Stimulated activated CD4-positive, alpha-beta T cell treated with anti-CD3 and anti-CD28 coated beads, Interleukin-15, amount 100 ng/mL, for 1 hour (primary cell): ENCODE measurements at places on chromosomes 1 and 21.

GRCh38 chr1:236868625-236869467 lies 73.8 kb downstream of the MTR start:
- DNase-seq, result no peak

DNA sequence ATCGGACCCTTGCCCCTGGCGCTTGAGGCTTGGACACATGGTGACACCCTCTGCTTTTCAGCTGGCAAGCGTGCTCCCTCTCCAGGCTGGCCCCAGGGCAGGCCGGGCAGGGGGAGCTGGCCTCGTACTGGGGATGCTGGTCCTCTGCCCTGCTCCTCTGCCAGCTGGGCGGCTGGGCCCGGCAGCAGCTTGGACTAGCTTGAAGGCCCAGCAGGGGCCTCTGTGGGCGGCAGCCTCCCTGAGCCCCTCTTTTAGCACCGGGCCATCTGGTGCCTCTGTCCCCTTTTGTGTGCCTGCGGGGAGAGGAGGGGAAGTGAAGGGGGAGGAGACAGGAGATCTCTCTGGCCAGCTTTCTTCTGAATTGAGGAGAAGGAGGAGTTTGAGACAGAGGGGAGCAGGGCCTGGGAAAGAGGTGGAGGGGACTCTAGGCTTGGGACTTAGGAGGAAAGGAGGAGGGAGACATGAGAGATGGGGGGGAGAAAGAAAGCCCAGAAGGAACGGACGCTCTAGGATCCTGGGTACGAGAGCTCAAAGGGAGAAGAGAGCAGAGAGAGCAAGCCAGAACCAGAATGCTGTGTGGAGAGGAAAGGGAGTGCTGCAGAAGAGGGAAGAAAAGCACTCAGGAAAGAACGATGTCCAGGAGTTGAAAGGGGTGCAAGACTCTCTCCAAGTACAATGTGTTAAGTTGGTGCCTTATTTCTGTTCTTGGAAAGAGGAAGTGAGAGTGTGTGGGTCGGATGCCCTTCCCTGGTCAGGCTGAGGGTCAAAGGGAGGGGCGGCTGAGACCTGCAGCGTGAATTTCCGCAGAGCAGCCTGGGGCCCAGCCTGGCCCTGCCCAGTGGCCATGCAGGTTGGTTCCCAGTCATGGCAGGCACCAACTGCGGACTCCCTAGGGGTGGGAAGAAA lies 40.3 kb downstream of the IER5 start:
- no peak for DNase-seq

GRCh38 chr1:246255773-246256172 lies 251.3 kb downstream of the SMYD3 start:
- DNase-seq, result no peak

GRCh38 chr1:218946147-218946546 lies 227.5 kb upstream of the LYPLAL1 start:
- DNase-seq, result no peak

- DNase-seq, result no peak
These were observed 51.7 kb downstream of the PBX1 start for GRCh38 chr1:164610538-164611222.

GRCh38 chr1:244945109-244945671 lies 80.8 kb upstream of the HNRNPU start:
- DNase-seq, result no peak

DNA sequence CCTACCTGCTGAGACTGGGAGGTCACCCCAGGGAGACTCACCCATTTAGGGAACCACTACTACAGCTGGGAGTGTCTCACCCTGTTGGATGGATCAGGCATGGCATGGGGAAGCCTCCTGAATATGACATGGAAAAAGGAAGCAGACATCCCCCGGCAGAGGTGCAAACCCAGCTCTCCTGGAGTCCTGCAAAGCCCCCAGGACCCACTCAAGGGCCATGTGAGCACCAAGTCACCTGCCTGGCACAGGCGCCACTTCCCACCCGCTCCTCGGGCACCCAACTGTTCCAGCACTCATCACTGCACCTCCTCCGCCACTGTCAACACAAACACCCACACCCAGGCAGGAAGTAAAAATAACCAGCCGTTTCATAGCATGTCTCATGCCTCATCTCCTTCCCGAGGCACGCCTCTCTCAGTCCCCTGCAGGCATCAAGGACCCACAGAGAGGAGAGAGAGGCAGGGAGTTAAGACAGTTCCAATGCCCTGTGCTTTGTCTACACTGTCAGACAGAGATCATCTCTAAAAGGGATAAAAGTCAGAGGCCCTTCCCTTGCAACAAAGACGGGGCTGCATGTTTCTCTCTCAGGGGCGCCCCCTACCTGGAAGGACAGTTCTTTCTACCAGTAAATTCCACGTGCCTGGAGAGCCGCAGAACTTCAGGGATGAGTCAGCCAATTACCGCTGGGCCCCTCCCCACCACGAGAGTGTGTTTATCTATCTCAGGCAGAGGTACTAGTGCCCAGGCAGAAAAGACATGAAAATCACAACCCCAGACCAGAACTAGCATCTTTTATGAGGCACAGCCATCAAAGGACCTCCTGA lies 150.1 kb upstream of the SOD1 start:
- DNase-seq, result peak; percentile 55

DNA sequence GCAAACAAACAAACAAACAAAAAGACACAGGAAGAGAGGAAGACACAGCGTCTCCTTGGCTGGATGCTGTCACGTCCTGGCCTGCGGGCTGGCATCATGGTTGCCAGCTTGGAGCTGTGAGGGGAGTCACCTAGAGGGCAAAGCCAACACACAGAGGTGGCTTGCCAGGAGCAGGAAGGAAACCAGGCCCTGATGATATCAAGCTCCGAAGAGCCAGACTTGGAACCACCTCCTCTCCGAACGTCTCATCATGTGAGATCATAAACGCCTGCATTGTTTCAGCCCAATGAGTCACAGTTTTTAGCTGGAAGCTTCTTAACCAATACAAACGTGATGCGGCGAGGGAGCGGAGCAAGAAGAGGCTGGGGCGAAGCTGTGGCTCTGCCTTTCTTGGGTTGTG lies 8.7 kb downstream of the PLA2G2D start:
- no peak for DNase-seq

DNA sequence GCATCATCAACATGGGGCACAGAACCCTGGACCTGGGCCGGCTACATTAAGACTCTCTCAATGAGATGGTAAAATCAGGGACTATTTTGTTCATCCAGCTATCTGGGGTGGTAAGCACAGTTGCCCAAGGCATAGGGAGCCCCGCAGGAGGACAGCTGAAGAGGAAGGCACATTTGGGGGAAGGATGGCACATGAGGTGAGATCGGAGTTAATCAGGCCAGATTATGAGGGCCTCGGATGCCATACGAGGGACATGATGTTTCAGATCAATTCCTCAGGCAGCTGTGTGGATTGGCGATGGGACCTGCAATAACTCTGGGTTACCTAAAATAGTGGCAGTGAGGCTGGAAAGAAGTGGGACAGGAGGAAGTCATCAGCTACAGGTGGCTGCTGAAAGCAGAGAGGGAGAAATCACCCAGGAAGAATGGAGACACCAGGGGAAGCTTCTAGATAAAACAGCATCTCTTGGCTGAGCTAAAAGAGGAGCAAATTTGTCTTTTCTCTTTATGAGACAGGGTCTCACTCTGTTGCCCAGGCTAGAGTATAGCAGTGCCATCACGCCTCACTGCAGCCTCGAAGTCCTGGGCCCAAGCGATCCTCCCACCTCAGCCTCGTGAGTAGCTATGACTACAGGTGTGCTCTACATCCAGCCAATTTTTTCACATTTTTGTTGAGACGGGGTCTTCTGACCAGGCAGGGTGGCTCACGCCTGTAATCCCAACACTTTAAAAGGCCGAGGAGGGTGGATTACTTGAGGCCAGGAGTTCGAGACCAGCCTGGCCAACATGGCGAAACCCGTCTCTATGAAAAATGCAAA lies 21.1 kb downstream of the TOMM20 start:
- DNase-seq, result no peak

- DNase-seq, result no peak
These were observed 56.9 kb upstream of the RGS1 start for GRCh38 chr1:192518700-192519099.

GRCh38 chr1:77900687-77901293 lies 12.4 kb downstream of the NEXN start:
- no peak for DNase-seq

- DNase-seq, result no peak
These were observed 23.0 kb upstream of the PIGC start for GRCh38 chr1:172466795-172467407.

GRCh38 chr21:27196651-27197050 lies 229.8 kb upstream of the ADAMTS5 start:
- no peak for DNase-seq

DNA sequence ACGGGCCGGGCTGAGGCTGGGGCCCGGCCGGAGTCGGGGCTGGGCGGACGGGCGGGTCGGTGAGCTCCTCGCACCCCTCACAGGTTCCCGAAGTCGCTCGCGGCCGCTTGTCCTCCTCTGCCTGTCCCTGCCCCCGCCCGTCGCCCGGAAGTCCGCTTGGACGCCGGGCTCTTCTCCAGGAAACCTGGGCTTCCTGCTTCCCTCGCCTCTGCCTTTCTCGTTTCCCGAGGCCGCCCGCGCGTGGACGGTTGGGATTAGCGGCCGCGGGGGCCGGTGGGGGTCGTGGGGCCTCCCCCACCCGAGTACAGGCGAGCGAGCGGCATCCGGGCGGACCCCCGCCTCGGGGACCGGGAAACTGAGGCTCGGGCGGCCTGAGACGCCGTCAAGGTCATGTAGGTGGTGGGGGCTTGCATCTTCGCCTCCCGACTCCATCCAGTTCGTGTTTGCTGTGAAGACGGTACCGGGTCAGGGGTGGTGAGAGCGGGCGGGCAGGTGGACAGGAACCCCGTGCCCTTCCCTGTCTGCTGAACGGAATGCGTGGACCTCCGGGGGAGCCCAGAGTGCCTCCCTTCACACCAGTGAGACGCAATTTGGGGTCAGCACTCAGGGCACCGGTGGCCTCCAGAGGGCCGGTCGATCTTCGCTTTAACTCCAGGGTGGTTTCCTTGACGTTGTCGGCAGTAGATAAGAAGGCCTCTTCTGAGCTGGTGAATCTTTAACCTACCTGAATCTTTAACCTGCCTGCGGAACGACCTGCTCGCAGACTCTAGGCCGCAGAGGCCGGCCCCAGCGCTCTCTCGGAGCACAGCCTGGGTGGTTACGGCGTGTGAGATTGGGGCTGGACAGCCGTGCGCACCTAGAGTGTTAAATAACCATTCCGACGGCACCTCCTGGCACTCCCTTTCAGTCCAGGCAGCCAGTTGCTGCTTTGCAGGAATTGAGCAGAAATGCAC lies 686 bp downstream of the ARF1 start:
- no peak for DNase-seq
